NCI-H1930 (cell line): ENCODE measurements at places on chromosomes 13 and 19.

- DNase-seq: no peak
Measured at GRCh38 chr19:18415178-18415867, 3.9 kb upstream of the SSBP4 start.

- no peak for DNase-seq
Measured at GRCh38 chr13:31009166-31009565, 76.7 kb downstream of the TEX26 start.

- no peak for DNase-seq
Measured at GRCh38 chr19:49888510-49888824, 8.2 kb downstream of the IL4I1 start.

DNA sequence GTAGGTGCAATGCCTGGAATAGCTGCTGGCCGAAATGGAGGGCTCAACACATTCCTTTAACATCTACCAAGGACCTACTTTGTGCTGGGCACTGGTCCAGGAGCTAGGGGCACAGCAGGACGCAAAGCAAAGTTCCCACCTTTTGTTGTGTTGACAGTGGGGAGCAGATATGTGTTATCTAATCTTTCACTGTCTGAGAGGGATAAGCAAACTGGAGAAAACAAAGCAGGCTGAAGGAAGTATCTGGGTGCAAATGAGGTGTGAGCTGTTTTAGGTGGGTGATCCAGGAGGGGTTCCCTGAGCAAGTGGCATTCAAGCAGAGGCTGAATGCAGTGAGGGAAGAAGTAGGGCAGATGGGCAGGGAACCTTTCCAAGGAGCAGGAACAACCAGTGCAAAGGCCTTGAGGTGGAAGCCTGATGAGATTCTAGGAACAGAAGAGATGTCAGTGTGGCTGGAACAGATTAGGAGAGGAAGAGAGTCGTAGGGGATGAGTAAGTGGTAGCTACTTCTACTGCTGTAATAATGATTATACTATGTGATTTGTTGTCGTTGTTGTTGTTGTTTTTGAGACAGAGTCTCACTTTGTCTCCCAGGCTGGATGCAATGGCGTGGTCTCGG is 2.2 kb upstream of the PLAUR start:
- DNase-seq: no peak

DNA sequence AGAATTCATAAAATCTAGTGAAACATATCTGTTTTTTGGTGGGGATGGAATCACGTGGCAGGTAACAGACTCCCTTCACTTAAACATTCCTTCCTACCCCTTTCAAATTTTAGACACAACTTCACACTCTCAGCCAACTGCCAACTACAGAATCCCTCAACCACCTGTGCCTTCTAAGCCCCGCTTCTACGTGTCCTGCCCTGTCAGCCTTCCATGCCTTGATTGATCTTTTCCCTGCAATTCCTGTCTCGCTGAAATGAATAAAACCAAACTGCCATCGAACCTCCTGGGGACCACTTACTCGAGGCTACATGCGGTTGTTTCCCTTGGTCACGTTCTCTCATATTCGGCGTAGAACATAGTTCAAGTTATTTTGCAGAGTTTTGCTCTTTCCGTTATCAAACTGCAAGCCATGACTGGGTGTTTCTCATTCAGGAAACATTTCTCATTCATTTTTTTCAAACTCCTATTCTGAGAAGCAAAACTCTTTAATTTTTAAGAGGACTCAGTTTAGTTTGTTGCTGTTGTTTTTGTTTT is 1.1 kb downstream of the ZNF625 start:
- DNase-seq: no peak

DNA sequence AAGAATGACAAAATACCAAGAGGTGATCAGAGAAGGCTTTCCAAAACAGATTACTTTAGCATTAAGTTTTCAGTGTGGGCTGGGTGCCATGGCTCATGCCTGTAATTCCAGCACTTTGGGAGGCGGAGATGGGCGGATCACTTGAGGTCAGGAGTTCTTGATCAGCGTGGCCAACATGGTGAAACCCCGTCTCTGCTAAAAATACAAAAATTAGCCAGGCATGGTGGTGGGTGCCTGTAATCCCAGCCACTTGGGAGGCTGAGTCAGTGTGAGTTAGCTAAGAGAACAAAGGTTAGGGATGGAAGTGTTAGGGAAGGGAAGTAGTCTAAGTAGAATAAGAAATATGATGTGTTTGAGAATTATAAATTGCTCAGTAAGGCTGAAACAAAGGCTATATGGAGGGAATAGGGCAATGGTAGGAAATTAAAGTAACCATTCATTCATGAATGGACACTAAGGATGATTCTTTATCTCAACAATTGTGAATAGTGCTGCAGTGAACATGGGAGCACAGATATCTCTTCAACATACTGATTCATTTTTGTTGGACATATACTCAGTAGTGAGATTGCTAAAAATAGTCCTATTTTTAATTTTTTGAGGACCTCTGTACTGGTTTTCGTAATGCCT is 3.9 kb upstream of the RCBTB2 start:
- no peak for DNase-seq

GRCh38 chr13:94513026-94513425 is 33.5 kb upstream of the DCT start:
- no peak for DNase-seq

DNA sequence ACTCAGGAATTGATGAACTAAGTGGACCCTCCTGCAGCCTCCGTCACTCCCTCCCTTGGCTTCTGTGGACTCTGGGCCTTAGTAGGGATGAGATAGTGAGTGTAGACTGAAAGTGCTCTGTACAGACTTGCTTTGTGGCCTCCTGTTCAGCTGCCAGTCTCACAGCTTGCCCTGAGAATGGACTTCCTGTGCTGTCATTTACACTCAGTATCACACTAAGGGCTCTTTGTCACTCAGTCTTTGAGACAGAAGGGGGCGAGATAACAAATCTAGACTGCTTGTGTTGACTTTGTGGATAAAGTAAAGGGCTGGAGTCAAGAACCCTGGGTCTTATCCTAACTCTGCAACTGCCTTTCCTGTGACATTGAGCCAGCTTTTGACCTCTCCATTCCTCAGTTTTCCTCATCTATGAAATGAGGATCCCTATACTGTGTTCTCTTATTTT is 21.0 kb upstream of the SPRY2 start:
- no peak for DNase-seq

GRCh38 chr13:28429096-28429495 is 65.8 kb downstream of the FLT1 start:
- DNase-seq: no peak

DNA sequence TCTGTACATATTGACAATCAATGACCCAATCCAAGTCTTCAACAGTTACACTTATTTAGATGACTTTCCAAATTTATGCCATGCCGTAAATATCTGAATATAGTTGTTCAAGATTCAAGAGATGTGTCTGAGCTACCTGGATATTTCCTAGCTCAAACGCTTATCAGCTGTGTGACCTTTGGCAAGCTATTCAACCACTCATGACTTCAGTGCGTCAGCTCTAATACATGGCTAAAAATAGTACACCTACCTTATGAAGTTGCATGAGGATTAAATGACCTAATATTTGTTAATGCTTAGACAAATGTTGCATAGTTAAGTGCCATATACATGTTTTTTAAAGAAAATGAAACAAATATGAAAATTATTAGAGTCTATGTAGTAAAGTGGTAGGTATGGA is 704.1 kb downstream of the OLFM4 start:
- DNase-seq: no peak

DNA sequence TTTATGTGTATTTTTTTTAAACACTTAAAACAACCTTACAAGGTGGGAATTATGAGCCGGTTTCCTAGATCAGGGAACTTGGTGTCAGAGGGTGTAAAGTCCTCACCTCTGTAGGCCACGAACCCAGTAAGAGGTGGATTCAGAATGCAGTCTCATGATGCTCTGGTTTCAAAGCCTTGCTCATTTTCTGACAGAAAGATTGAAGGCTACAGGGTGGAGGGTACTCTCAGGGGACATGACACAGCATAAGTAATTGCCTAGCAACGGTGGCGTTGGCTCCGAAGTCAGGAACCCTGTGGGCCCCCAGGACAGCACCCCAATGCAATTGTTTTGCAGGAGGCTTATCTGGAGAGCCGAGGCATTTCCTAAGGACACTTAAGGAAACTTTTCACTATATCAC is 794.7 kb downstream of the EFNB2 start:
- DNase-seq: no peak

DNA sequence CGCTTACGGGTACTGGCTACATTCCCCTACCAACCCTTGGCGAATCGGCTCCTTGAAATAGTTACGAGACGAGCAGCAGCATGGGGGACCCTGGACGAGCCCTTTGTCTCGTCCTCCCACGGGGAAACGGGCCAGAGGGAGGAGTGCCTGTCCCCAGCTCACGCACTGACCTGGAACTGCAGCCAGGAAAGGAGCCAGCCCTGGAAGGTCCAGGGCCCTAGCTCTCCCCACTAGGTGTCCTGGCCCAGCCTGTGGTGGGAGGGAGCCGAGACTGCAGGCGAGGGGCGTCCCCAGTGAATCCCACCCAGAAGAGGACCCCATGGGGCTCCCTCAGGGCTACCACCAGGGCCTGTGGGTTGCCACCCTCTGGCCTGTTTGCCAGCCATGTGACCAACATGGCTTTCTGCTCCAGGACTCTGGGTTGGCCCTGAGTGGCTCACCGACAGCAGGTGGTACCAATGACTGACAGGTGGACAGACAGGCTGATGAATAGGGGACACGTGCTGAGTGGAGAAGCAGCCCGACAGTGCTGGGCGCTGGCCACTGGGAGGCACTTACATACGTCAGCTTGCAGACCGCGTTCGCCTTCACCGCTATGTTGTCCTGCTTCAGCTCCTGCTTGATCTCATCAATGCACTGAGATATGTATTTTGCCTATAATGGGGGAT is 13.2 kb downstream of the AP3D1 start:
- no peak for DNase-seq

- peak; percentile 88 for DNase-seq
Measured at GRCh38 chr19:42254850-42255765, at the start of gene ERF. Gene ERF (minus strand): TSS chr19:42255128. CDS start chr19:42254999, 129 bp downstream.

GRCh38 chr19:19122902-19123301 is 15.4 kb downstream of the TMEM161A start:
- no peak for DNase-seq

- no peak for DNase-seq
Measured at GRCh38 chr13:25391932-25392331, 20.2 kb downstream of the ATP8A2 start.

DNA sequence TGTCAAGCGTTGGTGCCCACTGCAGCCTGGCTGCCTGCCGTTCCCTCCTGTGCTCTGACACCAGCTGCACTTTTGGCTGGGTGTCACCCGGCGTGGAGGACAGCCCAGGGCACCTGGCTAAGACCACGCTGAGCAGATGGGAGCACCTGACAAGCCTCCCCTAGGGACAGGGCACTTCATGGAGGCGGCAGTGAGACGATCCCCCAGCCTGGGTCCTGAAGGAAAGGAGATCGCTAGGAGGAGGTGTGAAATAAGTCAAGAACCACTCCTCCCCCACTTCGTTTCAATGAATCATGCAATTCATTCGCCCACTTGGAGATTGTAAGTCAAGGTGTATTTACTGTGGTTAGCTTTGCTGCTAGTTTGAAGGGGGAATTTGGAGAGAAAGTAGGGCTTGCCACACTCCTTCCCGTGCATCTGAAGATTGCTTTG is 38.8 kb downstream of the VSTM2B start:
- no peak for DNase-seq
